ENCODE measurements at places on chromosomes 7 and 10.

GRCh38 chr10:57628592-57629284 is 639.0 kb downstream of the IPMK start:
- no peak for DNase-seq

DNA sequence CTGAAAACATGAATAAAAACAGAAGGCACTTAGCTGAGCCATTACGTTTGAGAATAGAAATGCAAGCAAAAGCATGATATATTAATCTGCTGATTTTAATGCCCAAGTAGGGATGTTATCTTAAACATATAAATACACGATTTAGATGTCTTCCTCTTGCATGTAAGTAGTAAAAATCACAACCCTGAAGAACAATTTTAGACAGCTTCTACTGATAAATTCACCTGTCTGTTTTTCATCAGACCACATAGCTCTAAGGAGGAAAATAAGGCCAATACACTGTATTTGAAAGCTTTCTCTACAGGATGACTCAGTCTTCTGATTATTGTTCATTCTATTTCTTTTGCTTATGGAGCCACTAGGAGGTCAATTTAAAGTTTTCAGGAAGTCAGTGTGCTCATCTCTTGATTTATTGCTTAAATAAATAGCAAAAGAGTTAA is 210.9 kb upstream of the CHRM2 start:
- no peak for DNase-seq

DNA sequence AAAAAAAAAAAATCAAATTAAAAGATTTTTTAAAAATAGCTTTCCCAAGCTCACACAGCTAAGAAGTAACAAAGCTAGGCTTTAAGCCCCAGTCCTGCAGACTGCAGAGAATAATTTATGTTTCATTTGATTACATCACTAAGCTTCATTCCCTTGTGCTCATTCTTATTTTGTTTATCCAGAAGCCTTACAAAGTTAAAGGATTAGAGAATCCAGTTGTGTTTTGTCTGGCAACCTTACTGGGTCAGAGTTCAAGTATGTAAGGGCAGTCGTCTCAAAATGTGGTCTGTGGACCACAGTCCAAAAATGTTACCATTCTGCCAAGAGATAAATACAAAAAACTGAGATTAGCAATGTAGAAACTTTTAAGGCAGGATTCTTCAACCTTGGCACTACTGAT is 32.1 kb upstream of the EZH2 start:
- DNase-seq, result no peak

DNA sequence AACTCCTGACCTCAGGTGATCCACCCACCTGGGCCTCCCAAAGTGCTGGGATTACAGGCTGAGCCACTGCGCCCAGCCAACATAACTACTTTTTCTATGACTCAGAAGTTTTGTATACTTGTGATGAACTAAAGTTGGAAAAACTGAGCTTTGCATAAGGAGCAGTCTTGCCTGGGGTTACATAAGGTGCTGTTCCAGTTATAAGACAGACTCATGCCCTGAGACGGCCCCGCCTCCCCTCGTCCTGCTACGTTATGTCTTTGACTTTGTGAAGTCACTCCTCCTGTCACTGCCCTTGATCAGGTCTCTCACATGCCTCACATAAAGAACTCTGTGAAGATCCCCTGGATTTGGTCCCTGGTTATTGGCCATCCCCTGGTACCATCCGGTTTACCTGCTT is 40.4 kb upstream of the OPN4 start:
- DNase-seq, result no peak

GRCh38 chr7:109387530-109387929 is 817.9 kb downstream of the DNAJB9 start:
- DNase-seq, result no peak

DNA sequence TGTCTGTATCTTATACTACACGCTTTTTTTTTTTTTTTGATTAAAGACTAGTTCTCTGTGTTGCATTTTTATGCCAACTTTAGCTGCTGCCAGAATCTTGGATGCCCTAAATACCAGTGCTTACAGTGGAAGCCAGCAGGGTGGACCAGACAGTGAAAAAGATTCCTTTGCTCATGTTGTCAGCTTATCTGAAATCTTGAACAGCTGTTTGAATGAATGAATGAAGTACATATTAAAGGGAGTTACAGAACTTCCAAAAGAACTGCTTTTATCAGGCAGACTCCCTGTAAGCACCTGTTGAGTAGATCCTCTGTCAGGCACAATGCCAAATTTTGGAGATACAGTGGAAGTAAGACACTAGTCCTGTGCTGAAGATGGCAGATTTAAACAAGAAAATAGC is 184.9 kb downstream of the PPP1R9A start:
- DNase-seq, result no peak

DNA sequence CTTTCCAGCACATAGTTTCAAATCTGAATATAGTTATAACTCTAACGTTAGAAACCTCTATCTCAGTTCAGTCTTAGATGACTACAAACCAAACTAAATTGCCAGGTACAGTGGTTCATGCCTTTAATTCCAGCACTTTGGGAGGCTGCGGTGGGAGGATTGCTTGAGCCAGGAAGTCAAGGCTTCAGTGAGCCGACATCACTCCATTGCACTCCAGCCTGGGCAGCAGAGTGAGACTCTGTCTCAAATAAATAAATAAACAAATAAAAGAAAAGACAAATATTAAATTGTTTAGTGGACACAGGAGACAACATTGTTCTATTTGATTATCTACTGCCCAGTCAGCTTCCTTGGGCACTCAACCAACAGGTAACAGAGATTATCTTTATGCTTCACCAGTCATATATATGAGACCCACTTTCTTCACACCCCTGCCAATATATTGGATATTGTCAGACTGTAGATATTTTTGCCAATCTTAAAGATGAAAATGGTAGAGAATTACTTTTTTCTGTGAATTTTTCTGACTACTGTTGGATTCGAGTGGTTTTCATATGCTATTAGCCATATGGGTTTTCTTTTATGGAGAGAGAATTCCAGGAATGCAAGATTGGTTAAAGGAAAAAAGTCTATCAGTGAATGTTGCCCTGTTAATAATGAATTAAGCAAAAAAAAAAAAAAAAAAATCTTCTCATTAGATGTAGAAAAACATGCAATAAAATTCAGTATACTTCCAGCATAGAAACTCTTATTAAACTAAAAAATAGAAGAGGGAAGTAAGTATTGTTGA is 16.0 kb downstream of the HDAC9 start:
- no peak for DNase-seq

- DNase-seq, result no peak
These were observed 25.9 kb upstream of the DDC start for GRCh38 chr7:50591098-50591479.

- DNase-seq, result no peak
These were observed 6.9 kb downstream of the BZW2 start for GRCh38 chr7:16652888-16653287.

DNA sequence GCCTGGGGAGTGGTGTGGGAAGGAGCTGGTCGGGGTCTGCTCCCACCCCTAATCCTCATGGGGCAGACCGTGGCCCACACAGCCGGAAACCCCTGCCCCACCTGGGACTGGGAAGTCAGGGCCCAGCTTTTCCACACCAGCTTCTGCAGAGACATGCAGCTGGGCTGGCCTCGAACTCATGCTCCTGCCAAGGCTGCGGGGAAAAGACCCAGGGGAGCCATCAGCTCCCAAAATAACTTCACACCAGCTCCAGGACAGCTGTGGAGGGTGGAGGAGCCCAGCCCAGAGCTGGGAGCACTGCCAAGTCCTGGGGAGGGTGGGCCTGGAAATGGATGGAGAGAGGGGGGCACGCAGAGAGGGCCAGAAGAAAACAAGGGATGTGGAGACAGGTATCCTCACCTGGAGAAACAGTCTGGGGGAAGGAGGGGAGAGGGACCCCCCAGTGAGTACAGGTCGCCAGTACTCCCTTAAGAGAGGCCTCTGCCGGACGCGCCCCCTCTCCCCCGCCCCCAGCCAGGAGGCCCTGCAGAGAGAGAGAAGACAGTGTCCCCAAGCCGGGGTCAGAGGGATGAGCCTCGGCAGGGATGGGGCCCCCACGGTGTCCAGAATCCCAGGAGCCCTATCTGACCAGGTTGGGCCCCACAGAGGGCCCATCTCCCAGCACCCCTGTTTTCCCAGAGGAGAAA is 11.5 kb upstream of the GRIFIN start:
- no peak for DNase-seq

GRCh38 chr10:99236627-99237309 is 1.1 kb upstream of the HPSE2 start:
- no peak for DNase-seq

Measured in NCI-H2227 treated with DMSO at 0.1 percent for 48 hours (cell line).